ENCODE measurements at places on chromosomes 1 and 21.

GRCh38 chr1:204853436-204853835, 17.2 kb upstream of the NFASC start:
- no peak for DNase-seq

DNA sequence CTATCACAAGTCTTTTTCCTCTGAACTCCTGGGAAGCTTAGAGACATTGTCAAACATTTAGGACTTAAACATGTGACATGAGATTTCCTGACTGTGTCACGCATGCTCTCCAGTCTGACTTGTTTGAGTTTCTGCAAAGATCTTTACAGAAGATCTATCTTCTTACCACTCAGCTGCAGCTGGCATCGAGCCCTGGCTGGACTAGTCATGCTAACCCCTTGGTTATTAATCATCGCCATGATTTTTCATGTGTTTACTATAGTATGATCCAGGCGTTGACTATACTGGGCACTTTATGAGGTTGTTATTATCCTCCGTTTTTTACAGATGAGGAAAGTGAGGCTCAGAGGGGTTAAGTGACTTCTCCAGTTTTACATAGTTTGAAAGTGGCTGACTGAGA, 18.1 kb upstream of the IRF2BP2 start:
- DNase-seq: no peak

GRCh38 chr1:159949123-159949522, 3.7 kb upstream of the IGSF9 start:
- DNase-seq: no peak

GRCh38 chr1:59006289-59006658, 222.4 kb upstream of the JUN start:
- DNase-seq: no peak

DNA sequence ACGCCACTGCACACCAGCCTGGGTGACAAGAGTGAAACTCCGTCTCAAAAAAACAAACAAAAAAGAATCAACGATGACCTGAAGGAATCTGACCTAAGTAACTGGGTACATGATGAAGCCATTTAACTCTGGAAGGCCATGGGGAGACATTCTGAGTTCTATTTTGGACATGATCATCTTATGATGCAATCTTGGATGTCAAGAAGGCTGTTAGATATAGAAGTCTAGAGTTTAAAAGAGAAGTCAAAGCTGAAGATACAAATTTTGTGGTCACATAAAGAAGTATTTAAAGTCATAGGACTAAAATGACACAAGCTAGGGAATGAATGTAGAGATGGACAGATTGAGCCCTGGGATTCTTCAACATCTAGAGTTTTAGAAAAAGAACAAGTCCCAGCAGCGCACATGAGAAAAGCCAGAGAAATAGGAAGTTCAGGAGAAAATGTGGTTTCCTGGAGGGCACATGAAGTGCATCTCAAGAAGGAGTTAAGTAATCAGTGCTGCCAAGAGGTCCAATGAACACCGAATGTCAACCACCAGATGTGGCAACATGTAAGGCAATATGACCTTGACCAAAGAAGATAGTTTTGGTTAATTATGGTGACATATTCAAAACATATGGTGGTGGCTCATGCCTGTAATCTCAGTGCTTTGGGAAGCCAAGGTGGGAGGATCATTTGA, 26.8 kb downstream of the ELK4 start:
- no peak for DNase-seq

GRCh38 chr1:166939741-166940375, 35.5 kb downstream of the ILDR2 start:
- DNase-seq: no peak

DNA sequence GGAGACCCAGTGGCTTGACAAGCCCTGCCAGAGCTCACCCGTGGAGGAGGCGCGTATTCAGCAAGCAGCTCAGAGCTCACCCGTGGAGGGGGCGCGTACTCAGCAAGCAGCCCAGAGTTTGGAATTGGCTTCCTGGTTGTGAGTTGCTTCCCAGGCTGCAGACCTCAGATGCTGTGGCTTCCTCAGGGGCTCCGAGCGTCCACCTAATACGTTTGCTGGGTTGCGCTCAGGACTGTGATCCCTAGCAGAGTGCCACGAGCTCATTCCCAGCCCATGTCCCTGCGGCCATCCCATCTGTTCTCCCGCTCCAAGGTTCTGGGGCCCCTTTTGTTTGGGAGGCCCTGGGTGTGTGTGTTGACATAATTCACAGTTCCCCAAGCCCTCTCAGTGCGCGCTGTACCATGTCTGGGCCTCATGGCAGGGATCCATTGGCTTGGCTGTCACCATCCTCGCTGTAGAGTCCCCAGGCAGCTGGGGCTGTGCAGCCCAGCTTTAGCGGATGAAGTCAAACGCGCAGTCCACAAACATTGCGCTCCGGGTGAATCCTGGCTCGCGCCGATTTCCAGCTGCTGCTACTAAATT, 3.6 kb downstream of the AJAP1 start:
- no peak for DNase-seq

- no peak for DNase-seq
Observed at GRCh38 chr1:185775501-185775900, 41.3 kb downstream of the HMCN1 start.

GRCh38 chr1:182181167-182181572, 119.7 kb upstream of the ZNF648 start:
- DNase-seq: no peak

GRCh38 chr21:17690078-17690494, 77.4 kb upstream of the BTG3 start:
- no peak for DNase-seq

DNA sequence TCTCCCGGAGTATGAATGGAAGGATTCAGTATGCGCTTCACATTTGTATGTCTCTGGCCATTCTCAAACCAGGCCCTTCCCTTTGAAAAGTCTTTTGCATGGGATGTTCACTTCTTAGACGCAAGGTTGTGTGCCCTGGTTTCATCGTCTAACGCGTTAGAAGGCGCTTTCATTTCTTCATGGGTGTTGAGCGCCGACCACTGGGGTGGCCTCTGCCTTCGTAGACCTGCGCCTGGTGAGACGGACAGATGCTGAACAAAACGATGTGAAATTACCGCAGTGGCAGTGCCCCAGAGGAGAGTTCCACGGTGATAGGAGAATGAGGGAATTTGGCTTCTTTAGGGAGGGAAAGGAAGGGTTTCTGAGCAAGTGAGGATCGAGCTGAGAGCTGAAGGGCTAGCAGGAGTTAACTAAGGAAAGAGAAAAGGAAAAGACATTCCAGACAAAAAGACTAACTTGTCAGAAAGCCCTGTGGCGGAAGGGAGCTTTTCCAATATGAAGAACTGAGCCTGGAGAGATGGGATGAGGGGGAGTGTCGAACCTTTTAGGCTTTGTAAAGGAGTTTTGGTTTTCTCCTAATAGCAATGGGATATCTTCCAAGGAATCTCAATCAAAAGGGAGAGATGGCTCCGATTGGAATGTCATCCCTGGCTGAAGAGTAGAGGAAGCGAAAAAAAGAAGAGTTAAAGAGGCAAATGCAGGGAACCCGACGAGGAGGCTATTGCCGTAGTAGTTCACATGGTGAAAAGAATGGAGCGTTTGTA, 951 bp downstream of the GGPS1 start:
- DNase-seq: peak; percentile 28

GRCh38 chr1:210646258-210646616, 317.5 kb downstream of the HHAT start:
- DNase-seq: no peak

GRCh38 chr1:59605184-59605583, 209.6 kb upstream of the HOOK1 start:
- DNase-seq: no peak

- no peak for DNase-seq
Observed at GRCh38 chr1:192453360-192453992, 122.1 kb upstream of the RGS1 start.

- DNase-seq: peak; percentile 5
Observed at GRCh38 chr1:247415423-247416361, at the start of gene NLRP3. Gene NLRP3 (plus strand): TSS chr1:247416173. CDS start chr1:247418801, 2,628 bp downstream.

DNA sequence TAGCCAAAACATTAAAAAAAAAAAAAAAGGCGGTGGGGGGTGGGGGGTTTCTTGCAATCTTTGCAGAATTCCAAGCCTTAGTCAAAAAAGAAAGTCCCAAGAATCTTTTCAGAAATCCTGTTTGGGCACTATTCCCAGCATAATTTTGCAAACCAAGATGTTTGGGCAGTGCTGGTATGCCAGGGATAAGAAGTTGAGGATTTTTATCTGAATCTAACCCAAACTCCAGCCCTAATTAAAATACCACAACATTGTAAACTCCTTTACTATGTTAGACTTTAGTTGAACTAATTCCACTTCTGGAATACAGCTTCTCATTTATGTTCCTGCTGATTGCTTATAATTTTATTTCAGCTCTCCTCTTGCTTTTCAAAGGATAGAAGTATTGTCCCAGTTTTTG, 504.1 kb upstream of the ADGRL2 start:
- DNase-seq: no peak

GRCh38 chr1:100292711-100293110, 26.7 kb downstream of the RTCA start:
- no peak for DNase-seq

DNA sequence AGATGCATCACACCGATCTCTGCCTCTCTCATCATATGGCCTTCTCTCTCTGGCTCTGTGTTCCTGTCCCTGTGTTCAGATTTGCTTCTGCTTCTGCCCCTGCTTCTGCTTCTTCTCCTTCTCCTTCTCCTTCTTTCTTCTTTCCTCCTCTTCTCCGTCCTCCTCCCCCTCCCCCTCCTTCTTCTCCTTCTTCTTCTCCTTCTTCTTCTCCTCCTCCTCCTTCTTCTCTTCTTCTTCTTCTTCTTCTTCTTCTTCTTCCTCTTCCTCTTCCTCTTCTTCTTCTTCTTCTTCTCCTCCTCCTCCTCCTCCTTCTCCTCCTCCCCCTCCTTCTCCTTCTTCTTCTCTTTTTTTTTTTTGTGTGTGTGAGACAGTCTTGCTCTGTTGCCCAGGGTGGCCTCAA, 139.9 kb upstream of the KLHDC7A start:
- no peak for DNase-seq

DNA sequence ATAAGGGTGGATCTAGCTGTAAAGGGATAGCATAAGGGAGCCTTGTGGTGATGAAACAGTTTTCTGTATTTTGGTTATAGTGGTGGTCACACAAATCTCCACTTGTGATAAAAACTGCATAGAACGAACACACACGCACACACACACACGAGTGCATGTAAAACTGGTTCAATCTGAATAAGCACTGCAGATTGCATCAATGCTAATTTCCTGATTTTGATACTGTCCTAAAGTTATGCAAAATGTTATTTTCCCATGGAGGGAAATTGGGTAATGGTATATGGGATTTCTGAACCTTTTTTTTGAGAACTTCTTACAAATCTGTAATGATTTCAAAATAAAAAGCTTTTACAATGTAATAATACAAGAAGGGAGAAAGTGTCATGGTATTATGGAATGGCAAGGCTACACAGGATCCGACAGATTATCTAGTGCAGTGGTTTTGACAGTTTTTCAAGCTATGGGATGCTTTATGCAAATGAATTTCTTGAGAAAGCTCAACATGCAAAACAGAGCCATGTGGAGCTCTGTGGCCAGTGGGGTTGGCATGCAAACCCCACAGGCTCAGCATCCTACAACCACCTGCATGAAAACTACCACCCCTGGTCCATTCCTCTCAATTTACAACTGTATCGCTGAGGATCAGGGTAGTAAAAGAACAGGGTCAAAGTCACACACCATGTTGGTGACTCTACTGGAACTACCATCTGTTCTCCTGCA, 18.8 kb downstream of the SLC41A1 start:
- no peak for DNase-seq

DNA sequence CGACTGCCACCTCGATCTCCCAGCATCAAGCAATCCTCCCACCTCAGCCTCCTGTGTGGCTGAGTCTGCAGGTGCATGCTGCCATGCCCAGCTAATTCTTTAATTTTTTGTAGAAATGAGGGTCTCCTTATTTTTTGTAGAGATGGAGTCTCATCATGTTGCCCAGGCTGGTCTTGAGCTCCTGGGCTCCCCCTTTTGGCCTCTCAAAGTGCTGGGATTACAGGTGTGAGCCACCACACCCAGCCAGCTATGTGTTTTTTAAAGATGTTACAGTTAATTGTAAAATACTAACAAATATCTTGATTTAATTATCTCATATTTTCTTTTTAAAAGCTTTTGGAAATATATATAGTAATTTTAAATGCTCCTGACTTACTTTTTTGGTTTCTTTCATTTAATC, 181.3 kb upstream of the DMRTA2 start:
- DNase-seq: no peak

DNA sequence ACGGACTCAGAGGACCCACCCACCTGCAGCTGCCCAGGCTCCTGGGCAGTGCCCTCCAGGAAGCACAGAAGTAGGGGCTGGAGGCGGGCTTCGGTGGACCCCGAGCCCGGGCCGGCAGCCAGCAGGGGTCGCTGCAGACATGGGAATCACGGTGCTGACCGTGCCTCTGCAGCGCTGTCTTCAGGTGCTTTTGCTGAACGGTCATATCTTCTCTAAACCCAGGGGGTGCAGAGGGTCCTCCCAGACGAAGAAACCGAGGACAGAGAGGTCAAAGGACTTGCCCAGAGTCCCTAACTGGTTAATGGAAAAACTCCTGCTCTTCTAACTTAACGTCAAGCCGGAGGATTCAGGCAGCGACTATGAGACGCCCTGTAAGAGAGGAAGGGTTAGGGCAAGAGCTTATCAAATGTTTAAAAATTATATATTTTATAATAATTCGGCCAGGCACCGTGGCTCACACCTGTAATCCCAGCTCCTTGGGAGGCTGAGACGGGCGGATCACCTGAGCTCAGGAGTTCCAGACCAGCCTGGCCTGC, 21.5 kb upstream of the LEFTY2 start:
- DNase-seq: peak; percentile 27

DNA sequence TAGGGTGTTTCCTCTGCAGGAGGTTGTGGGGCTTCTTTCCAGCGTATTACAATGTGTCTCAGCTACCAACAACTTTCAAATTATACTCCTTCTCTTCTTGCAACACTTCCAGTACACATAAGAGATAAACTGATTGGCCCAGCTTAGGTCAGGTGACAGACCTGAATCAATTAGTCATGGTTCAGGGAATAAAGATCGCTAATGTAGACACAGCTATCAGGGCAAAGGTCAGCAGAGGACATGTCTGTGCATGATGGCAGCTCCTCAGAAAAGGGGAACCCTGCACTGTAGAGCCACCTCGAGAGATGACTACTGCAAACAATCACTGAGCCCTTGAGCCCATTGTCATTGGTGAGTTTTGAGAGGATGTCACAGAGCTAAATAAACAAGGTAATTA, 36.8 kb upstream of the PKN2 start:
- no peak for DNase-seq

DNA sequence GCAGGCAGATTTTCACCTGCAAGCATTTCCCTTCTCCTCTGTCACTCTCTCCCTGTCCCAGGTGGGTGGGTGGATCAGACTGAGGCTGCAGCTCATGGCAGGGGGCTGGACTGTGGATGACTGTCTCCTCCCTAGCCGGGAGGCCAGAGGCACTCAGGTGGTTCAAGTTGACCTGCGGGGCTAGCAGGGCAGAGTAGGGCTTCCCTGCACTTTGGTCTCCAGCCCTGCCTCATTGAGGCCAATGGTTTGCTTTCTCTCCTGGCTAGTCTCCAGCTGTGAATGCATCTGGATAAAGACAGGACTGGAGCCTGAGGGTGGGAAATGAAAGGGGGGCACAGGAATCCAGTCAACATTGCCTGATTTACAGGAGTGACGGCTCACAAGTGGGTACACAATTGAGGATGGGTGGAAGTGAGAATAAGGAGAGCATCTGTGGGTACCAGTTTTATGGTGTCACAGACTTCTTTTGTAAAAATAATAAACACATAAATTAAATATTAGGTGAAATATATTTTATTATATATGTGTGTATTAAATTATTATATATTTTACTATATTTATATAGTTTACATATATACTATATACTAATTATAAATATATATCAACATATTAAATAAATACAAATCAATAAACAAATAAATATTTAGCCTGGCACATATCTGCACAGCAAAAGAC, 25.6 kb downstream of the RUNX1 start:
- DNase-seq: no peak

- DNase-seq: no peak
Observed at GRCh38 chr1:85262985-85263384, 3.5 kb upstream of the C1orf52 start.

Measured in stimulated activated CD8-positive, alpha-beta memory T cell treated with anti-CD3 and anti-CD28 coated beads, Interleukin-7, amount 100 ng/mL, for 1 hour (primary cell).